ENCODE measurements at places on chromosomes 16 and 17.
A peak's percentile ranks its signal among the peaks of the same experiment; 100 is the strongest.

DNA sequence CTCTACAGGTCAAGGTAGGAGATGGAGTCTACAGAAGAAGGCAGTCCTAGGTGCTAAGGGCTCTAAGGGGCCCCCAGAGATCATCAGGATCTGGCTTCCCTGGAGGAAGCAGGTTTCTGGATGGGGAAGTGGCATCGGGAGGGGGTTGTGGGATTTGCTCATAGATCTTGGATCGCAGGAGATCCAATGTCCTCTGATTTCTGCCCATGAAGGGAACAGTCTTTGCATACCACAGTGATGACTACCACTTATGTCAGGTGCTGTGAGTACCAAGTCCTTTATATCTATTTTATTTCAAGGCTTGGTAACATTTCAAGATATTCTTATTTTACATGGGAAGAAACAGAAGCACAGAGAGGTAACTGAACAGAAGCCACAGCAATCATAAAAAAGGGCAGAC lies 164.0 kb downstream of the RGS9 start:
- DNase-seq: no peak

DNA sequence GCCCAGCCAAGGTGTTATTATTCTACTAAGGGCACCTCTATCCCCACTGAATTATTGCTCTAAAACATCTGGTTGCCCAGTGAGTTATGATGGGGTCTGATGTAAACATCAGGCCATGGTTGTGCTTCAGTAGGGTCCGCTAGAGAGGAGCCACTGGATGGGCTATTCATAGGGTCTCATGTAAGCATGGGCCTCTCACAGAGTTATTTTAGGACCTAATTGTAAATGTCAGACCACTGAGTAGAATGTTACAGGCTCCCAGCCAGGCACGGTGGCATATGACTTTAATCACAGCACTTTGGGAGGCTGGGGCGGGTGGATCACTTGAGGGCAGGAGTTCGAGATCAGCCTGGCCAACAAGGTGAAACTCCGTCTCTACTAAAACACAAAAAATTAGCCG lies 5.3 kb downstream of the RAPGEFL1 start:
- DNase-seq: no peak

GRCh38 chr17:39867084-39867879 lies 720 bp upstream of the ZPBP2 start:
- no peak for DNase-seq

- DNase-seq: peak; percentile 55
Observed at GRCh38 chr17:3718201-3718600, 5.5 kb upstream of the HASPIN start.

DNA sequence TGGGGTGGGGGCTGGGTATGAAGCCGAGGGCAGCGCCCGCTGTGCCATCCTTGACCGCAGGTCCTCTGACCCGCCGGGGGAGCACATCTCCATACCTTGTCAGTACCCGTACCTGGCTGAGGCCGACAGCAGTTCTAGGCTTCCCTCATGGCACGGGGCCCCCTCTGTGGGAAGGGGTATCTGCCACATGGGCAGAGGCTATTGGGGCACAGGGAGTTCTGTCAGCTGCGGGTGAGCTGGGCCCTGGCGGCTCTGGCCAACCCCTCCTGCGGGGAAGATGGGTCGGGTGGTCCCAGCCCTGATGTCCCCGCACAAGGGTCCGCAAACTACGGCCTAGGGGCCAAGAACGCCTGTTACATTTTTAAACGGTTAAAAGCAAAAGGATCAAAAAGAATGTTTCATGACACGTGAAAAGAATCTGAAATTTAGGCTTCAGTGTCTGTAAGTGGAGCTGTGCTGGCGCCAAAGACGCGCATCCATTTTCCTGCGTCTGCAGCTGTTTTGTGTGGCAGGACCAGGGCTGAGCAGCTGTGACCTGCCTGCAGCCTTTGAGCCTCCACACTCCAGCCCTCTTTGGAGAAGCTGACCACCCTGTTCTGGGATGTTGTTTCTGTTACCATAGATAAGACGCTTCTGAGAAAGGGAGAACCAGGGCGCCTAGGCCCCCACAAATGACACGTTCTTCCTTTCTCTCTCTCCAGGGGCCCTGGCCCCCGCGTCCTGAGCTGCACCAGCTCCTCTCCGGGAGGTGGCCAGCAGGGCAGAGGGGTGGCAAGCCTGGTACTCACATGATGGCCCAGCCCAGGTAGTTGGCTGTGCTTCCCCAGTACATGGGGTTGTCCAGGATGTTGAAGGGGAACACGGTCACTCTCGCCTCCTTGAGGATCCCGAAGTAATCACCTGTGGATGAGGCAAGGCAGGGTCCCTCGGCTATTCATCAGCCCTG lies 12.7 kb upstream of the RASD1 start:
- no peak for DNase-seq

- DNase-seq: no peak
Observed at GRCh38 chr17:29388937-29389336, 1.2 kb upstream of the TAOK1 start.

DNA sequence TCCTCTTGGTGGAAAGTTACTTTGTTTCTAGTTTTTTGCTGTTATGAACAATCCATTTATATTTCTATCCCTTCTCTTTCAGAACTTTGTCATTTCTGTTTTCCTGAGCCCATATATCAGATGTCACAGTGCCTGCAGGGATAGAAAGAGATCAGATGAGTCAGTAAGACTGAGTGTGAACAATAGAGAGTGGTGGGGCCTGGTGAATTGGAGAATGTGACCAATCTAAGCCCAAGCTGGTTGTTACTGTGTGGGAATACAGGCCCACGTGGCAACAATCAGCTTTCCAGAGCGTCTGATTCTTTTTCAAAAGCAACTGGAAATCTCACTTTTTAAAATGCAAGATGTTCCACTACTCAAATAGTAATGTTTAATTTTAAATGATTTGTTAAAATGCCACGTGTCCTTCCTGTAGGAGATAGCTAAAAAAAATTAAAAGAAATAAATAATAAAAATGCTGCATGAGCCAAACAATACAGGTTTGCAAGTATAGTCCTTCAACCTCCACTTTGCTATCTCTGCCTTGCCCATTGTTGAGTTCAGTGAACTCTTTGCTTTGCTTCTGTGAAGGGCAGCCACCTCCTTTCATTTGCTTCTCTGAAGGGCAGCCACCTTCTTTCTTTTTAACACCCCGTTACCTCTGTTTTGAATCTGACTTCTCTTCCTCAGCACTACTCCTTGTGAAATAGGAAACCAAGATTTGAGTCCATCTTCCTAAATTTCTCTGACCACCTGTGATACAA lies 9.6 kb downstream of the DCTN5 start:
- no peak for DNase-seq

DNA sequence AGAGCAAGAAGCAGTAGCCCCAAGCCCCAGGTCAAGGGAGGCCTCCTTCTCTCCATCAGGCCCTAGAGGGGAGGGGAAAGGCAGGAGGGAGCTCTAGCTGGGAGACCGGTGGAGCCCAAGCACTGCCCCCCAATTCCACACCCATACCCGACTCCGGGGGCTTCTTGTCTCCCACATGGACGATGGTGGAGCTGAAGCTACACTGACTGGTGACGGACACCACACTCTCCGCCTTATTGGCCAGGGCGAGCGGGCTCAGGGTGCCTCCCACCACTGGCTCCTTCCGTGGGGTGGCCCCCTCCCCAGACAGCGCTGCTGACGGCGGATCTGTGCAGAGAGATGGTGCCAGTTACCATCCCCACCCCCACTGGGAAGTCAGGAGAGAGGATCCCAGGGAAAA lies 6.4 kb downstream of the PER1 start:
- DNase-seq: no peak

DNA sequence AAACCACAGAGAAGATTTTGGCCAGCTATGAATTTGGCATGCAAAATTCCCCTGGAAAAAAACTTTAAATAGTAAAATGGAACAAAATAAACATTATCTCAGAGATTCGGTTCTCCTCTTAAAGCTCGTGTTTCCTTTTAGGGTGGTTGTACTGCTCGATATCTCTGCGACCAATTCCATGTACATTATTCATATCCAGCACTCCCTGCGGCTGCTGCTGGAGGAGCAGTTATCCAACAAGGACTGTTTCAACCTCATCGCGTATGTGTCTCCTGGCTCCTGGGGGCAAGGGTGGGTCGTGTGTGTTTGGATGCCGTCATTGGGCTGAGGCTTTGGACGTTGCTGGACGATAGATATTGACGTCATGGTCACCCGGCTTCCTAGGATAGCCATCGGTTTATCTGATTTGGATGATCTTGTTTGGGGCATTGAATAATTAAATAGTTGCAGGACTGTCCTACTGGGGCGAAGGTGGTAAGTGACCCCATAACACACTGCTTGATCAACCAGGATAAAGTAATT lies 33.8 kb downstream of the VWA3A start:
- DNase-seq: no peak

DNA sequence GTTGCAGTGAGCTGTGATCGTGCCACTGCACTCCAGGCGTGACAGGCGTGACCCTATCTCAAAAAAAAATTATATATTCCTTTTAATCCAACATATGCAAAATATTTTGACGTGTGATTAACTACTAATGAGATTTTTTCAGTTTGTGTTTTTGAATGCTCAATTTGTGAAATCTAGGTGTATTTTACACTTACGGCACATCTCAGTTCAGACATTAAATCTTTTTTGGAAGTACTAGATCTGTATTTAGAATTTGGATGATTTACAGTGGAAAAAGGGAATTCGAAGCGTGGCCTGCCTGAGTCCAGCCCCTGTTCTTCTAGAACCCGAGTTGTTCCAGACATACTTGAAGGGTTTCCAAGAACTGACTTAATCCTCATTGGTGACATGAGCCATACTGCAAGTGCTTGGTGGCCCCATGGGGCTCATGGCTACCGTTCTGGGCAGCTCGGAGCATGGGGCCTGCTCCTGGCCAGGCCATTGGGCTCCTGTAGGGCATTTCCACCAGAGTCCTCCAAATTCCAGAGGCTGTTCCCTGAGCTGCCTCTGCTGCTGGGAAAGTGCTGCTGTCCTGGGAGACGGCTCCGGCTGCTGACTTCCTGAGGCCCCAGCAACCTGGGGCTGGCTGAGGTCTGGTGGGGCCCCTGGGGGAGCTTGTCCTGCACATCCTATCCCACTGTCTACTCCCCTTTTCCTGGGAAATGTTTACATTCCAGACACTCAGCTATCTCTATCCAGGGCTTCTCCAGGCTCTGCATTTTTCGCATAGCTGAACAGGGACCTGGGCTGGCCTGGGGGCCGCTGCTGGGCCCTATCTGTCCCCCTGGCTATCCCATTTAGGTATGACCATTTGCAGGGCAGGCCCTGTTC lies 27.2 kb downstream of the LLGL2 start:
- no peak for DNase-seq

GRCh38 chr17:37476431-37477120 lies 13.1 kb upstream of the DUSP14 start:
- no peak for DNase-seq

DNA sequence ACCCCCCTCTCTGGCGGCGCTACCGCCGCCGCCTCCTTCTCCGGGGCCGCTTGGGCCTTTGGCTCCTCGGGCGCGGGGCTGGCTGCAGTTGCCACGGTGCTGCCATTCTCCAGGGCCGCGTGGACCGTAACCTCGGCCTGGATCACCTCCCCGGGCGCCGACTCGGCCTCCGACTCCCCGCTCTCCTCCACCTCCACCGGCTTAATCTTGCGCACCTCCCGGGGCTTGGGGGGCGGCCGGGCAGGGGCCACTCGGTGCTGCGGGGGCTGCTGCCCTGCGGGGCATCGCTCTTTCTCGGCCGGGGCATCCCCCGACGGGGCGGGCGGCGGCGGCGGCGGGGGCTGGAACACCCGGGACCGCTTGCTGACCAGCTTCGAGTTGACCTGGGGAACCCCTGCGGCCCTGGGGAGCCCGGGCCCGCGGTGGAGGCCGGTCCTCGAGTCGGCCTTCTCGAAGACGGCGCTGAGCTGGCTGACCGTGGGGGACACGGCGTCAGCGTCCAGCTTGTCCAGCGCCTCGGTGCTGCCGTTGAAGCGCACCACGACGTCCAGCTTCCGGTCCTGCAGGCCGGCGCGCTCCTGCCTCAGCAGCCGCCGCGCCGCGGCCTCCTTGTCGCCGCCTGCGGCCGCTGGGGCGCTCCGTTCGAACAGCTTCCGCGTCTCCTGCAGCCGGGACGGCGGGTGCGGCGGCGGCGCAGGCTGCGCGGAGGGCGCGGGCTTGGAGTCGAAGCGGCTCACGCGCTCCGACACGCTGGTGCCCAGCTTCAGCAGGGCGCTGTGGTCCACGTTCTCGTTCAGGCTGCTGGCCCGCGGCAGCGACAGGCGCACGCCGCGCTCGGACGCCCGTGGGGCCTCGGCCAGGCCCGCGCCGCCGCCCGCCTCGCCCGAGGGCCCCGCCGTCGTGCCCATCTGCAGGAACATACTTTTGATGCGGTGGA lies 792 bp downstream of the PPP1R9B start:
- peak; percentile 84 for DNase-seq

- DNase-seq: no peak
Observed at GRCh38 chr16:72426386-72426785, 254.4 kb upstream of the PMFBP1 start.

DNA sequence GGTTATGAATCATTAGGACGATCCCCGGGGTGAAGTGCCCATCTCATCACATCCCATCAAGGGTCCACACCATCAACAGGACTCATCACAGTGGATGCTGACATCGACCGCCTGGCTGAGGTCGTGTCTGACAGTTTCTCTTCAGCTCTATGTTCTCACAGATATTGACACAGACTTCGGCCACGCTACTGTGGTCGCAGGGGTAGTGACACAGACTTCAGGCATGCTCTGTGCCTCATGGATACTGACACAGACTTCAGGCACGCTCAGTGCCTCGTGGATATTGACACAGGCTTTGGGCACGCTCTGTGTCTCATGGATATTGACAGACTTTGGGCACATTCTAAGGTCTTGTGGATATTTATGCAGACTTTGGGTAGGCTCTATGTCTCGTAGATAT lies 50.1 kb downstream of the KLHDC4 start:
- no peak for DNase-seq

DNA sequence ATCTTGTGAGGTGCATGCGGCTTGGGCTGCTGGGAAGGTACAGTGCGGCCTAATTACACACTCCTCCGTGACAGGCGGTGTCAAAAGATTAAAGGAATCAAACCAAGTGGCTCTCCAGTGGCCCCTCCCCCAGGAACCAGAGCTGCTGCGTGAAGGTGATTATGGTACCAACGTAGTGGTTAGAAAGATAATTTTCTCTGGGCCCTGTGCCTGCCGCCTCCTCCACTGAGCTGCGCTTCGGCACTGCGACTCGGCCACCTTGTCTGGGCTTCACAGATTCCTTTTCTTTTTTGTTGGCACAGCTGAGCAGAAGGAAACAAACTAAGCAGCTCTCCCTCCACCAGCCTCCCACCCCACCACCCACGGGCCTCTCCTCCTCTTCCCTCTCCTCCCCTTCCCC lies 113.2 kb upstream of the SDK2 start:
- no peak for DNase-seq

- DNase-seq: no peak
Observed at GRCh38 chr16:7350806-7351205, 18.2 kb downstream of the RBFOX1 start.

DNA sequence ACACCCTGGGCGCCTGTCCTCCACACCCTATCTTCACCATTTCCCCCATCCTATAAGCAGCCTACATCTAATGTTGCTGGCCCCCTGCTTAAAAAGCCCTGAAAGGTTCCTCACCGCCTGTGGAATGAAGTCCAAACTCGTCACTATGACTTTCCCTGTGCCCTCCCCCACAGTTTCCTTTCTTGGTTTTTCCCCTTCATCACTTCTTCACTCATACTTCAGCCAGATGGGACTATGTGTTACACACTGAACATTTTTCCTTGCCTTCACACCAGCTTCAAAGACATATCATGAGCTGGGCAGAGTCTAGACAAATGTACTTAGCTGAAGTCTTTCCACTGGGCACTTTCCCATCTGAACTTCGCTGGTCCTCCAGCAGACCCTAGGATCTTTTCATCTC lies 1.5 kb upstream of the MARCHF10 start:
- DNase-seq: no peak

- peak; percentile 60 for DNase-seq
Observed at GRCh38 chr17:40915721-40916256, 21.7 kb downstream of the KRT23 start.
